BJ (cell line): ENCODE measurements at places on chromosomes 11 and 22. TPM values are rescaled to one million over a fixed set of nuclear protein-coding genes. Genes with fewer than 3 reads are reported as not detected.

GRCh38 chr11:1852271-1852876 is 510 bp upstream of the LSP1 start:
- no peak for DNase-seq

GRCh38 chr11:130032931-130033330 is 30.3 kb upstream of the PRDM10 start:
- no peak for DNase-seq

DNA sequence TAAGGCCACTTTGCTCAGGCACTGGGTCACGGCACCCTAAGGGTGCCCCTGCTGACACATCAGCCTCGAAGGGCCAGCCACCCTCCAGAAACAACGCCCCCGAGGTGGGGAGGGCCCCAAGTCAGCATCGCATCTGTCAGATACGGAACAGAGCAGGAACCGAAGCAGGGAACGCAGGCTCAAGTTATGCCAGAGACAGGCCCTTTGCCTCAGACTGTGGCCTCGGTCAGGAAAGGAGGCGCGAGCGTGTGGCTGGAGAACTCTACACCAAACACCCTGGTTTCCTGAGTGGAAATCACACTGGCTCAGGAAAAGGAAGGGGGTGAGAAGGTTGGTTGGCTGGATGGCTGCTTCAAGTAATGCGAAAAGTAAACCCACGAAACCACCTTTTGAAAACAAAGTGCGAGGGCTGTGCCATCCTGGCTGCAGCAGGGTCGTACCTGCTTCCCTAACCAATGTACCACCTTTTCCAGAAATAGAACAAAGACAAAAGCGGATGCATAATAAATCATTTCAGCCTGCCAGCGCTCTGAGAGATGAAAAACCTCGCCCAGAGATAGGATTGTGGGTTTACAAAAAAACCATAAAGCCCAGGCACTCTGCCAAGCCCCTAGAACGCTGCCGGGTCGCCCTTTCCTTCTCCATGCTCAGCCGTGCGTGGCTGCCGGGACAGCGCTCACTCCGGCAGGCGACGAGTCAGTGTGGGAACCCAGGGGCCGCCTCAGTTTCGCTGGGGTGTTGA is 38.6 kb downstream of the TRMU start:
- DNase-seq: no peak

- no peak for DNase-seq
Measured at GRCh38 chr11:65814986-65815565, 18.7 kb upstream of the SNX32 start.

DNA sequence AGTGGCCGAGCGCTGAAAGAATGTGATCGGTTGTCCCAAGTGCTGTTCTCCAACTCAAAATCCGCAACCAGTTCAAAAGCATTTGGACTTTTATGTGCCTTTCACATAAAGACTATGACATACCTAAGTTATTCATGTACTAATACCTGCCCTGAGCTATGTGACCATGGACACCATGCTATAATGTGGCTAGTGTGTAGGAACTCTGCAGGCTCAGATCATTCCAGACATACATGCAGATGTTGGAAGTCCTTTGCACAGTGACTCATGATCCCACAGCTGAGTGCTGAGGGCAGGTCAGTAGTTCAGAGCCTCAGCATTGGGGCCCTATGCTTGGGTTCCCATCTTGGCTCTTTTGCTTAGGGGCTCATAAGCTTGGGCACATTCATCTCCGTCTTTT is 95.4 kb downstream of the IGLL1 start:
- DNase-seq: no peak

OR52I2 gene
- polyA plus RNA-seq: not detected in 2 replicates

CTSF gene
- polyA plus RNA-seq: 30.4 and 44.0 TPM in 2 replicates

IGLL1 gene
- polyA plus RNA-seq: not detected in 2 replicates

FAM76B gene
- 9.4 and 19.9 TPM in 2 replicates for polyA plus RNA-seq

ACR gene
- 0.12 TPM in 1 of 2 replicates, not detected in the other for polyA plus RNA-seq
